ENCODE measurements at places on chromosomes 13 and 19. TPM values are rescaled to one million over a fixed set of nuclear protein-coding genes. Genes with fewer than 3 reads are reported as not detected.

The PSG1 gene
- total RNA-seq: not detected

The RUBCNL gene
- 8.2 TPM for total RNA-seq

The ZNF497 gene
- 3.6 TPM for total RNA-seq

GRCh38 chr19:6967967-6968366 is 53.3 kb downstream of the MBD3L2B start:
- no peaks in the 10 kb centered on the region for H3K36me3 ChIP-seq
- no peaks in the 10 kb centered on the region for H3K27me3 ChIP-seq
- no peaks in the 10 kb centered on the region for H3K4me1 ChIP-seq
- no peak overlapping the region for H3K4me3 ChIP-seq

DNA sequence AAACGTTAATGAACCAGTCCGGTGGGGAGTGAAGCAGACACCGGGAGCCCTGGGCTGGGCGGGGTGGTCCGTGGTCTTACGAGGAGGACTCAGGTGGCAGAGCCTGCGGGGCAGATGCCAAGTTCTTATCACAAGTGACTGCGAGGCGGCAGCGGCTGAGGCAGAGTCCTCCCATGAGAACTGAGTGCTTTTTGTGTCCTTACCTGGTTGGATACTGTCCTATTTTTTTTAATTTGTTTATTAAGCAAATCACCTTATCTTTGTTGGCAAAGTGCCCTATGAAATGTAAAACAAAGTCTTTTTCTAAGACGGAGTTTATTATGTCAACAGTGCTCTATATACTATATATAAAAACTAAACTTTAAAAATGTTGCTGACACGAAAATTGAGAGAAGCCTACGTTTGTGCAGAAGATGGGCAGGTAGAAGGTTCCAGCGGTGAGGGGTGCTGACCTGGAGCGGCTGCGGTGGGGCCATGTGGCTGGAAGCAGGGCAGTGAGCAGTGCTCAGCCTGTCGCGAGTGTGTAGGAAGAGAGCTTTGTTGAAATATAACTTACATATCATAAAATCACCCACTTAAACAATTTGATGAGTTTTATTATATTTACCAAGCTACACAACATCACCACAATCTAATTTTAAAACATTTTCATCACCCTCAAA is 82.2 kb downstream of the ATP11A start:
- no peak overlapping the region for H3K27ac ChIP-seq
- no peak overlapping the region for H3K4me3 ChIP-seq
- no peaks in the 10 kb centered on the region for H3K4me1 ChIP-seq
- DNase-seq: no peak
- H3K36me3 ChIP-seq: no peaks in the 10 kb centered on the region

GRCh38 chr19:7926021-7926726 is at the start of gene CTXN1:
Gene CTXN1 (minus strand): TSS chr19:7926135. CDS start chr19:7925538, 597 bp downstream.
- no peaks in the 10 kb centered on the region for H3K36me3 ChIP-seq
- peak within 1 kb of the TSS; percentile 41 for H3K4me3 ChIP-seq
- peaks cover 38% of the 10 kb centered on the region for H3K4me1 ChIP-seq
- no peak for DNase-seq

- no peak for DNase-seq
- H3K4me1 ChIP-seq: no peaks in the 10 kb centered on the region
- H3K27ac ChIP-seq: no peak overlapping the region
- no peaks in the 10 kb centered on the region for H3K27me3 ChIP-seq
- no peaks in the 10 kb centered on the region for H3K36me3 ChIP-seq
Observed at GRCh38 chr13:65336916-65337315, 1893.2 kb downstream of the PCDH9 start.

DNA sequence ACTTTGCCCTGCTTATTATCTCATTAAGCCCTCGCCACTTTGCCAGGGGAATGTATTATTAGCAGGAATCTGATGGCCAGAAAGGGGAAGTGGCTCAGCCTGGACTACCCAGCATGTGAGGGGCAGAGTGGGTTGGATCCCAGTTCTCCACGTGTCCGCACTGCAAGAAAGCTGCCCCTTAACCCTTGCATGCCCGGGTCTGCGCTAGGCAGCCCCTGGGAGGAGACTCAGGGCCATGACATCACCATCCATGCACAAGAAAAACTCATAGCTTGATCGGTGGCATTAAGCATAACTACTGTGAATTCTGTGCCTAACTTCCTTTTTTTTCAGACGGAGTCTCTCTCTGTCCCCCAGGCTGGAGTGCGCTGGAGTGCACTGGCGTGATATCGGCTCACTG is 8.9 kb downstream of the CACNG8 start:
- H3K27ac ChIP-seq: no peak overlapping the region
- no peaks in the 10 kb centered on the region for H3K36me3 ChIP-seq
- peaks cover 29% of the 10 kb centered on the region for H3K27me3 ChIP-seq
- H3K4me1 ChIP-seq: no peaks in the 10 kb centered on the region

- H3K4me1 ChIP-seq: no peaks in the 10 kb centered on the region
- H3K27me3 ChIP-seq: no peaks in the 10 kb centered on the region
- no peak for DNase-seq
- H3K27ac ChIP-seq: no peak overlapping the region
- H3K4me3 ChIP-seq: no peak overlapping the region
Observed at GRCh38 chr13:32248801-32249200, 66.4 kb downstream of the ZAR1L start.

DNA sequence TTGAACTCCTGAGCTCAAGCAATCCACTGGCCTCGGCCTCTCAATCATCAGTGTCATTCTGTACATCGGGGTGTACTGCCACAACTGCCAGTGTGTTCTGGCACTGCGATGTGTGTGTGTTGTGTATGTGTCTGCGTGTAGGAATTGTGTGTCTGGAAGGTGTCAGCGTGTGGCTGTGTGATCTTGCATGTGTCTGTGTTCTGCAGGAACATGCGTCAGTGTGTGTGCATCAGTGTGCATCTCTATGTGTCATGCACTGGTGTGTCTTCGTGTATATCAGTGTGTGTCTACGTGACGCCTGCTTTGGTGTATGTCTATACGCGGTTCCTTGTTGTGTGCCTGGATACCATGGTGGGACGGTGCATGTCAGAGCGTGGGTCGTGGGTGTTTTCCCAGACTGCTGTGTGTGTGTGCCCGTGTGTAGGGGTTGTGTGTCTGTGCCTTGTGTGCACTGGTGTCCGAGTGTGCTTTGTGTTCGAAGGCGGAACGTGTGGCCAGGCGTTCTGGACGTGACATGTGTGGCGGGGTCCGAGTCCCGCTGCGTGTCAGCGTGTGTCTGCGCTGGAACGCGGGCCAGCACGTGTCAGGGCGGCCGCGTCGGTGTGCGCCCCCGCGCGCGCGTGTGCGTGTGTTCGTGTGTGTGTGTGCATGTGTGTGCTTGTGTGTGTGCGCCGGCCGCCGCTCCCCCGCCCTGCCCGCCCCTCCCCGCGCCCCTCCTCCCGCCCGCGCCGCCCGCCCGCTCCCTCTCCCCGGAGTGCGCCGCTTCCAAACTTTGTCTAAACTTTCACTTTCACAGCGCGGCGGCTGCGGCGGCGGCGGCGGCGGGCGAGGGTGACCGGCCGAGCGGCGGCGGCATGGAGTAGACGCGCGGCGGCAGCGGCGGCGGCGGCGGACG is at the start of gene NFIX:
Gene NFIX, plus strand, starts transcription at position 775 of the 895 bp plus-strand sequence. CDS start 363 bp downstream, outside the sequence.
- H3K4me1 ChIP-seq: peaks cover 5% of the 10 kb centered on the region
- H3K27ac ChIP-seq: peak within 1 kb of the TSS; percentile 95
- H3K4me3 ChIP-seq: peak within 1 kb of the TSS; percentile 83
- H3K27me3 ChIP-seq: no peaks in the 10 kb centered on the region
- peak; percentile 70 for DNase-seq

DNA sequence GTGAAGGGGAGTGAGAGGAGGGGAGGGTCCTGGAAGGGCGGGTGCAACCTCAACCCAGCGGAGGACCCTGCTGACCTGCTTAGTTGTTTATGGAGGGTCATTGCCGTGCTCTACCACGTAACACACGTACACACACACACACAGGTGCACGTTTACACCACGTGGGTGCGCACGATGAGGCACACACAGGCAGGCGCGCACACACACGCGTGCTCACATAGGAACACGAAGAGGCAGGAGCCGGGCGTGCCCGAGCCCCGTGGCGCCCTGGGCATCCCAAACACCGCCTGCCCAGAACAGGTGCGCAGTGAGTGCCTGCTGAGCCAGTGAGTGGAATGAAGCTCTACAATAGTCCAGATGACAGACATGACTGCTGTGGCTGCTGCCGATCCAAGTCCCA is 11.2 kb upstream of the MADCAM1 start:
- no peak for DNase-seq
- H3K4me1 ChIP-seq: no peaks in the 10 kb centered on the region
- no peaks in the 10 kb centered on the region for H3K36me3 ChIP-seq
- H3K27me3 ChIP-seq: peaks cover 13% of the 10 kb centered on the region
- no peak overlapping the region for H3K4me3 ChIP-seq
- peak overlapping the region; percentile 70 for H3K27ac ChIP-seq

DNA sequence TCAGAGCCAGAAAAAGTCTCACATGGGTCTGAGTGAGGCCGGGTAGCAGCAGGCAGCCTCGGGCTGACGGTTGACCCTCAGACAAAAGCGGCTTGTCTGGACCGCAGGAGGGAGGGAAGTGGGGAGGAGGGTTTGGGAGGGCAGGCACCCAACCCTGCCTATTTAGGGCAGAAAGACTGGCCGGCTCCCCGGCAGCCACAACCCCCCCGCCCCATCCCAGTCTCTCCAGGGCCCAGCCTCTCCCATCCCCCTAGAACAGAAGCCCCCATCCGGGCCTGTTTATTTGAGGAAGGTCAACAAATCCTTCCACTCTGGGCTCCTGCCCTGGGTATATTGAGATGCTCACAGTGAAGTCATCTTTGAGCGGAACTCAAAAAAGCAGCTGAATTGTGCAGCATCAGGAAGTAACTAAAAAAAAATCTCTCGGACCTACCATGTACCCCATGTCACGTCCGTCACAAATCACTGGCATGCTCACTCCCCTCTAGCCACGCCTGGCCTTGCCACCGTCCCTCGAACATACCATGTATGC is 6.3 kb downstream of the DACT3 start:
- DNase-seq: no peak
- H3K36me3 ChIP-seq: no peaks in the 10 kb centered on the region
- H3K4me3 ChIP-seq: no peak overlapping the region
- peaks cover 18% of the 10 kb centered on the region for H3K27me3 ChIP-seq
- no peak overlapping the region for H3K27ac ChIP-seq

DNA sequence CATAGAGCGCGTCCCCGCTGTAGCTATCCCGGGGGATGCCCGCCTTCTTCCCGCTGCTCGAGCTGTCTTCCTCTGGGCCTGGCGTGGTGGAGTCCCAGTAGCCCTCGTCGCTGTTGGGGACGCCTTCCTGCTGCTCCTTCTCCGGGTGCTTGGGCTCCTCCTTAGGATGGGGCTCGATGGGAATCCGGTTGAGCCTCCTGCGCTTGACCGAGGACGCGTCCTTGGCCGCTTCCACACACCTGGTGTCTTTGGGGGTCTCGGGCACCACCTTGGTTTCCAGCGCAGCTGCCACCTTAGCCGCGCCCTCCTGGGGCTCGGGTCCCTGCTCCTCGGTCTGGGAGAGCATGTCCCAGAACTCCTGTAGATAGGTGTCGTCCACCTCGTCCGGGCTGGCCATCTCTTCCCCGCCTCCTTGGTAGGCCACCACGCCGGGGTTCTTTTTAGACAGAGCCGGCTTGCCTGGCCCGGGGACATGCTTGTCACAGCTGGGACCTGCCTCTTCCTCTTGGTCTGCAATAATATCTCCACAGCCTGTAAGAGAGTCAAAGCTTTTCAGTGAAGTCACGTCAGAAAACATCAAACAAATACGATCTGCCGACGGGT is 2.0 kb downstream of the AMER2 start:
- no peak overlapping the region for H3K27ac ChIP-seq
- H3K4me1 ChIP-seq: peaks cover 11% of the 10 kb centered on the region
- H3K27me3 ChIP-seq: peaks cover 58% of the 10 kb centered on the region
- no peak overlapping the region for H3K4me3 ChIP-seq
- no peak for DNase-seq

DNA sequence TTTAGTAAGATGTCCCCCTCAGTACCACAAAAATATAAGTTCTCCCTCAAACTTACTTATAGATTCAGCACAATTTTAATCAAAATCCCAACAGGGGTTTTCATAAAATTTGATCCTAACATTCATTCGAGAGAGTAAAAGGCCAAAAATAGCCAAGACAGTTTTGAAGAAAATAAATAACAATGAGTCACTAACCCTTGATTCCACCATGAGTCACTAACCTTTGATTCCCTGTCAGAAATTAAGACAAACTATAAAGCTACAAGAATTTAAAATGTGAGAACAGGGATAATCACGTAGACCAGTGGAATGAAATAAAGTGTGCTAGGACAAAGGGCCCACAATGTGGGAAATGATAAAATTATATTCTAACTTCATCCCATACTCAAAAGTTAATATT is 320.3 kb downstream of the SUCLA2 start:
- H3K4me3 ChIP-seq: no peak overlapping the region
- H3K27me3 ChIP-seq: no peaks in the 10 kb centered on the region
- no peak for DNase-seq
- no peak overlapping the region for H3K27ac ChIP-seq
- no peaks in the 10 kb centered on the region for H3K4me1 ChIP-seq

Data from breast epithelium (tissue), 4 donors.